ENCODE measurements at places on chromosomes 1 and 21. TPM values are rescaled to one million over a fixed set of nuclear protein-coding genes. Genes with fewer than 3 reads are reported as not detected.
A peak's percentile ranks its signal among the peaks of the same experiment; 100 is the strongest.

Gene DPT
- not detected for total RNA-seq

Gene TENT5C
- total RNA-seq: 0.51 TPM

Gene RSPO1
- total RNA-seq: not detected

Gene HJV
- not detected for total RNA-seq

Gene NEXN
- total RNA-seq: 57.8 TPM

Gene FMO3
- total RNA-seq: 0.34 TPM

Gene CAMSAP2
- 29.6 TPM for total RNA-seq

Gene CYP4Z1
- not detected for total RNA-seq

Gene CELA2B
- not detected for total RNA-seq

GRCh38 chr1:66380452-66381212, 153.3 kb upstream of the SGIP1 start:
- no peak for DNase-seq
- peaks cover 12% of the 10 kb centered on the region for H3K36me3 ChIP-seq
- no peak overlapping the region for H3K27ac ChIP-seq
- H3K4me3 ChIP-seq: no peak overlapping the region
- peaks cover 8% of the 10 kb centered on the region for H3K27me3 ChIP-seq

GRCh38 chr1:205538235-205538840, 33.9 kb downstream of the CDK18 start:
- no peak overlapping the region for H3K4me3 ChIP-seq
- no peak overlapping the region for H3K27ac ChIP-seq
- H3K4me1 ChIP-seq: peaks cover 24% of the 10 kb centered on the region
- no peaks in the 10 kb centered on the region for H3K36me3 ChIP-seq
- H3K27me3 ChIP-seq: peaks cover 26% of the 10 kb centered on the region

- H3K27me3 ChIP-seq: no peaks in the 10 kb centered on the region
- no peaks in the 10 kb centered on the region for H3K36me3 ChIP-seq
- H3K27ac ChIP-seq: no peak overlapping the region
- H3K4me1 ChIP-seq: peaks cover 5% of the 10 kb centered on the region
- no peak for DNase-seq
Measured at GRCh38 chr1:174839211-174839610, 160.5 kb upstream of the CACYBP start.

DNA sequence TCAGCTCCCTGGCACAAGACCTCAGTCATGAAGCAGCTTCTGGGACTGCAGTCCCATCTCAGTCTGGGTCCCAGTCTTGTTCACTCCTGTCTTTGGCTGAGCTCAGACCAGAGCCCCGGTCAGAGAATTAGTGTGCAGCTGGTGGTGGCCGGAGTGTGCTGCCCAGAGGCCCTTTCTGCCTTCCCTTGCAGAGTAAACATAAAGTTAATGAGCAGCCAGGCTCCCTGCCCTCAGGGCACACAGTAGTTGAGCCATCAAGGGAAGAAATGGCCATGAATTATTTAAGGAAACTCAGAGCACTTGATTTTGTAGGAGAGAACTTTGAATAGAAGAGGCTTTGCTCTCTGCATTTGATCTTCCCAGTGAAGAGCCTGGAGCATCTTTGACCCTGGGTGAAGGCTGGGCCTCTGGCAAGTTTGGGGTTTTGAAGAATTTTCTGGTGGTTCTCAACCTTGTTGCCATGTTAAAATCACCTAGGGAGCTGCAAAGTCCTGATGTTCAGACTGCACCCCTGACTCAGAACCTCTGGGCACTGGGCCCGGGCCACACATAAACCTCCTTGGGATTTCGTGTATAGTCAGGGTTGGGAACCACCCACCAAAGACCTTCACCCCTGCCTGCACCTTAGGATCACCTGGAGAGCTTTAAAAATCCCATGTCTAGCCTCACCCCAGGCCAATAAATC, 26.4 kb upstream of the SELENON start:
- H3K27me3 ChIP-seq: peaks cover 34% of the 10 kb centered on the region
- peak; percentile 75 for DNase-seq
- no peaks in the 10 kb centered on the region for H3K36me3 ChIP-seq
- H3K4me3 ChIP-seq: no peak overlapping the region

GRCh38 chr1:10735563-10736305, 60.7 kb downstream of the CASZ1 start:
- H3K4me3 ChIP-seq: no peak overlapping the region
- H3K27ac ChIP-seq: no peak overlapping the region
- DNase-seq: no peak
- H3K27me3 ChIP-seq: peaks cover 27% of the 10 kb centered on the region

DNA sequence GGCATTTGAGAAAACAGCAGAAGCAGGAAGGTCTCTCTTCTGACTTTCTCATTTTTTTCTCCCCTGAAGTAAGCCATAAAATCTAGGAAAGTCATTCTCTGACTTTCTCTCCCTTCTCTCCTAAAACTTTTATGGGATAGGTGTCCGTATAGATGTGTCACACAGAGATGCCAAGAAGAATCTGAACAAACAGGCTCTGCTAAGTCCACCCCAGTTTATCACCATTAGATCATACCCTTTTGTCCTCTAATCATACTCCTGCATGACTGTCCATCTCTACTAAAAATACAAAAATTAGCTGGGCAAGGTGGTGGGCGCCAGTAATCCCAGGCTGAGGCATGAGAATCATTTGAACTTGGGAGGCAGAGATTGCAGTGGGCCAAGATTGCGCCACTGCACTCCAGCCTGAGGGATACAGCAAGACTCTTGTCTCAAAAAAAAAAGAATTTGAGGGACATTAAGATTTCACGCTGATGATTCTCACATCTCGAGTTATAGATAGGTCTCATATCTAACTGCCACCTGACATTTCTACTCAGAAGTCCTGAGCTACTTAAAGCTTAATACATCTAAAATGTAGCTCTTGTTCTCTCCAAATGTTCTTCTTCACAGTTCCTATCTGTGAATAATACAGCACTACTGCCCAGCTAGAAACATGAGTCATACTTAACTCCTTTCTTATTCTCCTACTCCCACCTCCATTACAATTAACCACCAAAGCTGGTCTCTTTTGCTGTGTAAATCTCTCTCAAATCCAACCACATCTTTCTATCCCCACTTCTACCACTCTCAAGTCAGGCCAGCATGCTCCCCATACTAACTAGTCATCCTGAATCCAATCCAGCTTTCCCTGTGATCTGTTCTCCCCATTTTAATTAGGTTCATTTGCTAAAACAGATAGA, 47.7 kb downstream of the ZNF644 start:
- H3K27ac ChIP-seq: peak overlapping the region; percentile 54
- no peak overlapping the region for H3K4me3 ChIP-seq
- H3K36me3 ChIP-seq: peaks cover 22% of the 10 kb centered on the region
- peak; percentile 41 for DNase-seq
- H3K27me3 ChIP-seq: no peaks in the 10 kb centered on the region

DNA sequence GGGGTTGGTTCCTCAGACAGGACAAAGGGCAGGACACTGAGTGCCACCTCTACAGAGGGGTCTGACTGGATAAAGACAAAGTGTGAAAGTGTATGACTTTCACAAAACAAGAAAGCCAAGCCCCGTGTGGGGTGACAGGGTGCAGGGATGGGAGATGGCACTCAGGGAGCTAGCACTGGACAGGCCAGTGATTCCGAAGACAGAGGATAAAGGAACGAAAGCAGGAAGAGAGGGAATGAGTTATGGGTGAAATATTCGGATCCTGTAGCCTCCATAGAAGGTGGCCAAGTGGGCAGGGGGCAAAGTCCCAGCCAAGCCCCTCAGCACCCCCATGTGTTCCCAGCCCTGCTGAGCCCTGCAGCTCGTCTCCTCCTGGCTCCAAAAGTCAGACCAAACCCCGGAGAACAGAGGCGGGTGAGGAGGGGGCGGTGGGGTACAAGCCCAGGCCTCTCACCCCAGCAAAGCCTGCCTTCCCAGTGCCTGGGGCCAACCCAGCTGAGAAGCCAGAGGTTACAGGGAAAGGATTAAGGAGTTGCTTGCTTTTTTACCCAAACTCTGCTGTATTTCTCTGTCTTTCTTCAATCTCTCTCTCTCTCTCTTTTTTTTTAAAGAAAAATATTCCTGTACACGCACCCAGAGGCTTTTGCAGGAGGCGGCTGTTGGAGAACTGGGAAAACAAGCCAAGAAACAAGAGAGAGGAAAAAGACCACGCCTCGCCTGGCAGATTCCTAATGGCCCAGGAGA, 14.0 kb upstream of the WASF2 start:
- H3K27ac ChIP-seq: peak overlapping the region; percentile 67
- no peaks in the 10 kb centered on the region for H3K36me3 ChIP-seq
- DNase-seq: no peak
- H3K27me3 ChIP-seq: peaks cover 2% of the 10 kb centered on the region

GRCh38 chr1:198107091-198107501, 49.7 kb upstream of the NEK7 start:
- H3K4me1 ChIP-seq: peaks cover 66% of the 10 kb centered on the region
- DNase-seq: peak; percentile 69
- peak overlapping the region; percentile 47 for H3K27ac ChIP-seq
- peaks cover 2% of the 10 kb centered on the region for H3K27me3 ChIP-seq

GRCh38 chr1:197984289-197984688, 67.1 kb downstream of the LHX9 start:
- no peaks in the 10 kb centered on the region for H3K36me3 ChIP-seq
- peaks cover 46% of the 10 kb centered on the region for H3K4me1 ChIP-seq
- peak; percentile 41 for DNase-seq
- H3K4me3 ChIP-seq: peak overlapping the region; percentile 46
- no peaks in the 10 kb centered on the region for H3K27me3 ChIP-seq

DNA sequence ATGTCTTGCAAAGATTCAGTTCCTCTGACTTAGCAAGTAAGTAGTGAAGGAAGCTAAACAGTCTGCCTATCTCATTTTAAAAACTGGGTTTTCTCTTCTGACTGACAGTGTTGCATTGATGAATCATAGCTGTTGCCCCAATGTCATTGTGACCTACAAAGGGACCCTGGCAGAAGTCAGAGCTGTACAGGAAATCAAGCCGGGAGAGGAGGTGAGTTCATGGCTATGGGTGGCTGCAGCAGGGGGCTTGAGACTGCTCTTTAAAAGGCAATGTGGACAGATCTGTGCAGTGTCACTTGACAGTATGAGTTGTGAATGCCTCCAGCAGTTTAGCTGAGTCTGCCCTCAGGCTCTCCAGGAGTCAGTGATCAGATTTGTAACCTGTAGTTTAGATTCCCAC, 46.6 kb downstream of the SMYD2 start:
- H3K36me3 ChIP-seq: no peaks in the 10 kb centered on the region
- no peak overlapping the region for H3K27ac ChIP-seq
- H3K4me1 ChIP-seq: peaks cover 15% of the 10 kb centered on the region
- no peak for DNase-seq
- H3K27me3 ChIP-seq: no peaks in the 10 kb centered on the region
- no peak overlapping the region for H3K4me3 ChIP-seq

DNA sequence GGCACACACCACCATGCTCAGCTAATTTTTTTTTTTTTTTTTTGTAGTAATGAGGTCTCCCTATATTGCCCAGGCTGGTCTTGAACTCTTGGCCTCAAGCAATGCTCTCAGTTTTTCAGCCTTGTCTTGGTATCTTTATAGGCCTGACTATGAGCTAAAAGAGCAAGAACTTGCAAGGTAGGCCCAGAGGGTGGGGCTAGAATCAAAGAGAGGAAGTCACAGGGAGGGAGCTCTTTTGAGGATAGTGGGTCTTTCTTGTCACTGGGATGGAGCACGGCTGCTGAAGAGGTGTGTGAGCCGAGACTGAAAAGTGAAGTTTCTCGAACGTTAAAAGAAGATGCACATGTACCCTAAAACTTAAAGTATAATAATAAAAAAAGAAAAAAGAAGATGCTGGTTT, 260.0 kb upstream of the BEND5 start:
- DNase-seq: no peak
- no peaks in the 10 kb centered on the region for H3K27me3 ChIP-seq
- no peaks in the 10 kb centered on the region for H3K4me1 ChIP-seq
- no peaks in the 10 kb centered on the region for H3K36me3 ChIP-seq

- H3K36me3 ChIP-seq: peaks cover 6% of the 10 kb centered on the region
- no peak overlapping the region for H3K27ac ChIP-seq
- no peak for DNase-seq
- no peak overlapping the region for H3K4me3 ChIP-seq
- H3K27me3 ChIP-seq: peaks cover 3% of the 10 kb centered on the region
Measured at GRCh38 chr21:44064852-44065403, 42.3 kb upstream of the PWP2 start.

All from HFFc6 (cell line).